SK-N-SH (cell line): ENCODE measurements at places on chromosomes 1 and 21.

DNA sequence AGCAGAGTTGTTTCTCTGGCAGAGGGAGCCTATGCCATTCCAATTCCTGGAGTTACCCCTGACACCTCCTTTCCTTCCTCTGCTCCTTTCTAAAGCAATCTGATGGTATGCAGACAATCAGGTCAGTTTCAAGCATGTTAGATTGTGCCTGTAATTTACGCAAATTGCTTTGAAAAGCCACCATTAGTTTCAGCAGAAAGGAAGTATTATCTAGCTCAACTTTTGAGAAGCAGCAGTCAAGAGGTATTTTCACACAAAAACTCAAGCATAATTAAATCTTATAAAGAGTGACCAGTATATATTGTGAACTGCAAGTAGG, 2.2 kb downstream of the ERRFI1 start:
- DNase-seq: no peak

- DNase-seq: no peak
Measured at GRCh38 chr1:31523769-31524168, 52.5 kb upstream of the TINAGL1 start.

GRCh38 chr21:38170704-38171682, 85.8 kb upstream of the KCNJ15 start:
- no peak for DNase-seq

DNA sequence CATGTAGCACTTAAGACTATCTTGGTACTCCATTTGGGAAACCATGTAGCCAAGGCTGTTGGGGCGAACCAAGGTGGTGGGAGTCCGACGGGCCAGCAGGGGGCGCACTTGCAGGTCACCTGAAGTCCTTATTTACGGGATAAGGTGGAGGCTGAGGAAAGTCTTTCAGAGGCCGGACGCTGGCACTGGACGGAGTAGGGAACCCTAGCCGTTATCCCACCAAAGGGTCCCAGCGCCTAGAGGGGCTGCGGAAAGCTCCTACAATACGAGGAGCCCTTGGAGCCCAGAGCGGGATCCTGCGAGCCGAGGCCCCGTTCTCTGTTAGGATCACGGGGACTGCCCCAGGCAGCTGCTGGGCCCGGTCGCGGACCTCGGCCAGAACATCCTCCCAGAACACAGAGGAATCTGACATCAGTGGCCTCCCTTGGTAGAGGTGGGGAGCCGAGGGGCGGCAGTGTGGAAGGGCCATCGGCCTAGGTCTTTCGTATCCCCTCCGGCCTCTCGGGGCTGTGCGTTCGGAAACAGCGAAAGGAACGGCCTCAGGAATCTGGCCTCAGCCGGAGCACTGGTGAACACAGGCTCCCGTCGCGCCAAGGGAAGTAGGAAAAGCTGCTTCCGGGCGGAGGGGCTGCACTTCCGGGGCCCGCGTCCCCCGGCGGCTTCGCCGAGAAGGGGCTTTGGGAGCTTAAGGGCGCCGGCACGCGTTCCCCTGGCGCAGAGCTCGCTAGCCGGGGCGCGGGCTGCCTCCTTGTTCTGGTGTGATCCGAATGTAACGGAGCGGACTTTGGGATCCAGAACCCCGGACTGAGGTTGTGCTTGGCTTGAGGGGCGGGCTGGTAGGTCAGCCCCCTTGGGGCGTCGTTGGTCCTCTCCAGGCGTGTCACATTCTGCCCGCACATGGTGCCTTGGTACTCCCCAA, 29.9 kb upstream of the RPTN start:
- peak; percentile 38 for DNase-seq

DNA sequence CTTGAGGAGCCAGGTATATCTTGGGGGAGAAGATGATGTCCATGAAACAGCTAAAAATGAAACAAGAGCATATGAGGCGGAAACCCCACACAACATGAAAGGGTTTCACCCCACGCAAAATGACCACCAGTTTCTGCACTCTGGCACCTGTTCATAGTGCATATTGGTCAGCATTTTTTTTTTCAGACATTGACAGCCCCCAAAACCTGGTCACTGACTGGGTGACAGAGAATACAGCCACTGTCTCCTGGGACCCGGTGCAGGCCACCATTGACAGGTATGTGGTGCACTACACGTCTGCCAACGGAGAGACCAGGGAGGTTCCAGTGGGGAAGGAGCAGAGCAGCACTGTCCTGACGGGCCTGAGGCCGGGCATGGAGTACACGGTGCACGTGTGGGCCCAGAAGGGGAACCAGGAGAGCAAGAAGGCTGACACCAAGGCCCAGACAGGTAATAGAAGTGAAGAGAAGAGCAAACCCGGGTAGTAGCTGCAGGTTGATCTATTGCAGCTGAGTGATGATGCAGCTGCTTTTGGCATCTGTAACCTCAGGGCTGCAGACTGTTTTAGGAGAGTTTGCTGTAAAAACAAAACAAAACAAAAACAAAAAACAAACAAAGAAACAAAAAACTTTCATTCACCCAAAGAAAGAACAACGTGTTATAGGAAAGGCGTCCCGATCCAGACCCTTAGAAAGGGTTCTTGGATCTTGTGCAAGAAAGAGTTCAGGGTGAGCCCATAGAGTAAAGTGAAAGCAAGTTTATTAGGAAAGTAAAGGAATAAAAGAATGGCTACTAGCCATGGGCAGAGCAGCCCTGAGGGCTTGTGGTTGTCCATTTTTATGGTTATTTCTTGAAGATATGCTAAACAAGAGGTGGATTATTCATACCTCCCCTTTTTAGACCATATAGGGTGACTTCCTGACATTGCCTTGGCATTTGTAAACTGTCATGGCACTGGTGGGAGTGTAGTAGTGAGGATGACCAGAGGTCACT, 51.0 kb downstream of the TNN start:
- no peak for DNase-seq
